ENCODE measurements at places on chromosomes 6 and 20. TPM values are rescaled to one million over a fixed set of nuclear protein-coding genes. Genes with fewer than 3 reads are reported as not detected.

The PLCB4 gene
- 12.0 TPM for total RNA-seq

- DNase-seq: no peak
- no peaks in the 10 kb centered on the region for H3K27me3 ChIP-seq
- H3K27ac ChIP-seq: peak within 1 kb of the TSS; percentile 93
- peak within 1 kb of the TSS; percentile 92 for H3K4me3 ChIP-seq
Observed at GRCh38 chr20:63626424-63627128, at the start of gene GMEB2. Gene GMEB2 (minus strand): TSS chr20:63627101. CDS start chr20:63619397, 7,704 bp downstream.

The PLAGL1 gene
- total RNA-seq: 23.1 TPM

GRCh38 chr20:35768731-35769664 is 2.8 kb upstream of the PHF20 start:
- peaks cover 60% of the 10 kb centered on the region for H3K4me1 ChIP-seq
- peak overlapping the region; percentile 97 for H3K27ac ChIP-seq
- H3K4me3 ChIP-seq: no peak overlapping the region
- peak; percentile 99 for DNase-seq

DNA sequence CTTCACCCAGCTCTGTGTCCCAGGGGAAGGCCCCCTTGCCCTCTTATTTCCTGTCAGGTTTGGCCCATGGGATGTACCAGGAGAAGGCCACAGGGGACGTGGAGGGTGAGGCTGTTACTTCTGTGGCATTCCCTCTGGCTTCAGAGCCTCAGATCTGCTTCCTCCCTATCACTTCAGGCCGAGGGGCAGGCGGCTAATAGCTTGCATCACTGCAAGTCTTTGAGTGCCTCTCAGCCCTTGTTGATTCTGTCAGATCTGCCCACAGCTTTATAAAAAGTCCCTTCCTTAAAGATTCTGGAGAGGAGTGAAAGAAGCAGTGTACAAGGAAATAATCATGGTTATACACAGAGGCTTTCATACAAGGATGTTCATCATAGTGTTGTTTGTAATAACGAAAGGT is 86.9 kb downstream of the LRFN2 start:
- H3K36me3 ChIP-seq: no peaks in the 10 kb centered on the region
- H3K4me3 ChIP-seq: no peak overlapping the region
- H3K27me3 ChIP-seq: no peaks in the 10 kb centered on the region
- no peak overlapping the region for H3K27ac ChIP-seq

GRCh38 chr6:108766886-108767285 is 81.3 kb upstream of the ARMC2 start:
- no peak for DNase-seq
- no peaks in the 10 kb centered on the region for H3K36me3 ChIP-seq
- no peaks in the 10 kb centered on the region for H3K4me1 ChIP-seq
- H3K27ac ChIP-seq: no peak overlapping the region
- H3K4me3 ChIP-seq: no peak overlapping the region

The HLA-DPA1 gene
- 82.3 TPM for total RNA-seq

The OCSTAMP gene
- total RNA-seq: not detected

GRCh38 chr6:6331946-6332601 is 11.6 kb upstream of the F13A1 start:
- no peak overlapping the region for H3K27ac ChIP-seq
- no peak for DNase-seq
- no peak overlapping the region for H3K4me3 ChIP-seq
- no peaks in the 10 kb centered on the region for H3K27me3 ChIP-seq

- no peak overlapping the region for H3K27ac ChIP-seq
- H3K4me3 ChIP-seq: no peak overlapping the region
- H3K27me3 ChIP-seq: no peaks in the 10 kb centered on the region
- no peaks in the 10 kb centered on the region for H3K36me3 ChIP-seq
Observed at GRCh38 chr6:119280668-119281067, 68.9 kb downstream of the MAN1A1 start.

DNA sequence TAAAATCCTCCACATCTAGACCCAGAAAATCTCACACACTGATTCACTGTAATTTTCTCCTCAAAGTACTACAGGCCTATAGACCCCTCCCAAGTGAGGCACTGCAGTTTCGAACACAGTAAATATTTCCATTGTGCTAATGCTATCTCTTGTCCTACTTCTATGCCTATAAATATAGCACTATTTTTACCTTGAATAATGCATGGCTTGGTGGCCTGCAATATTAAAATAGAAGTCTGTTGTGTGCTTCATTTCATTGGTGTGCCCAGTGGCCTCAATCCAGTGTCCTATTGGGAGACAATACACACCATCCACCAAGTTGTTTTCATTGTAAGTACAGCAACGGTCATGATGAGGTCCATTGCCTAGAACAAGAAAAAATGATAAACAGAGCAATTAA is 49.4 kb downstream of the EPM2A start:
- no peaks in the 10 kb centered on the region for H3K27me3 ChIP-seq
- no peak overlapping the region for H3K27ac ChIP-seq
- H3K4me1 ChIP-seq: no peaks in the 10 kb centered on the region
- DNase-seq: no peak
- no peak overlapping the region for H3K4me3 ChIP-seq
- no peaks in the 10 kb centered on the region for H3K36me3 ChIP-seq

- no peak overlapping the region for H3K27ac ChIP-seq
- H3K36me3 ChIP-seq: no peaks in the 10 kb centered on the region
- no peak for DNase-seq
- H3K4me3 ChIP-seq: no peak overlapping the region
- H3K27me3 ChIP-seq: no peaks in the 10 kb centered on the region
- no peaks in the 10 kb centered on the region for H3K4me1 ChIP-seq
Observed at GRCh38 chr6:113875470-113875869, 18.3 kb downstream of the MARCKS start.

The FOXQ1 gene
- total RNA-seq: 6.4 TPM

- H3K4me3 ChIP-seq: no peak overlapping the region
- no peak overlapping the region for H3K27ac ChIP-seq
- peaks cover 21% of the 10 kb centered on the region for H3K4me1 ChIP-seq
- no peak for DNase-seq
- no peaks in the 10 kb centered on the region for H3K27me3 ChIP-seq
- H3K36me3 ChIP-seq: no peaks in the 10 kb centered on the region
Observed at GRCh38 chr6:90168693-90169131, 127.9 kb downstream of the BACH2 start.

GRCh38 chr6:112216662-112217551 is 37.5 kb downstream of the LAMA4 start:
- no peaks in the 10 kb centered on the region for H3K27me3 ChIP-seq
- no peak for DNase-seq
- no peak overlapping the region for H3K27ac ChIP-seq
- H3K4me1 ChIP-seq: peaks cover 56% of the 10 kb centered on the region

DNA sequence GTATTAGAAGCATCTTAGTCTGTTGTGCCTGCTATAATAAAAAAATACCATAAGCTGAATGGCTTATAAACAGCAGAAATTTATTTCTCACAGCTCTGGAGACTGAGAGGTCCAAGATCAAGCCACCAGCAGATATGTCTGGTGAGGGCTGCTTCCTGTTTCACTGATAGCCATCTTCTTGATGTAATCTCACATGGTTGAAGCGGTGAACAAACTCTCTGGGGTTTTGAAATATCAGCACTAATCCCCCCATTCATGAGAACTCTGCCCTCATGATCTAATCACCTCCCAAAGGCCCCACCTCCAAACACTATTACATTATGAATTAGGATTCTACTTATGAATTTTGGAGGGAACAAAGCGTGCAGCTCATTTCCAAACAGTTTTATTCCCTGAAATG is 11.6 kb upstream of the CLVS2 start:
- H3K27ac ChIP-seq: no peak overlapping the region
- H3K27me3 ChIP-seq: no peaks in the 10 kb centered on the region
- DNase-seq: no peak
- H3K4me1 ChIP-seq: no peaks in the 10 kb centered on the region
- H3K36me3 ChIP-seq: no peaks in the 10 kb centered on the region

- H3K36me3 ChIP-seq: no peaks in the 10 kb centered on the region
- H3K27me3 ChIP-seq: no peaks in the 10 kb centered on the region
- no peak overlapping the region for H3K4me3 ChIP-seq
- H3K4me1 ChIP-seq: no peaks in the 10 kb centered on the region
- no peak overlapping the region for H3K27ac ChIP-seq
Observed at GRCh38 chr20:11652128-11652527, 265.6 kb upstream of the BTBD3 start.

DNA sequence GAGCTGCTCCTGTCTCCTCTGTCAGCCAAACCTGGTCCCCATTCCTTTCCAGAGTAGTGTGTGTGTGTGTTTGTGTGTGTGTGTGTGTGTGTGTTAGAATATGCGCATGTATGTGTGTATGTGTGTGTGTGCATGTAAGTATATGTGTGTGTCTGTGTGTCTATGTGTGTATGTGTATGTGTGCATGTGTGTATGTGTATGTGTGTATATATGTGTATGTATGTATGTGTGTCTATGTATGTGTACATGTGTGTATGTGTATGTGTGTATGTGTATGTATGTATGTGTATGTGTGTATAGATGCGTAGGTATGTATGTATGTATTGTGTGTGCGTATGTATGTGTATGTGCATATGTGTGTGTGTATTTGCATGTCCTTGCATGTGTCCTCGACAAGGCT is 79.5 kb downstream of the AGPAT4 start:
- H3K27me3 ChIP-seq: no peaks in the 10 kb centered on the region
- H3K36me3 ChIP-seq: no peaks in the 10 kb centered on the region
- no peak overlapping the region for H3K4me3 ChIP-seq
- DNase-seq: no peak

The RIPOR3 gene
- 38.1 TPM for total RNA-seq

The GMPR gene
- 2.0 TPM for total RNA-seq

The SDC4 gene
- 62.6 TPM for total RNA-seq

The AIF1 gene
- total RNA-seq: 25.0 TPM

DNA sequence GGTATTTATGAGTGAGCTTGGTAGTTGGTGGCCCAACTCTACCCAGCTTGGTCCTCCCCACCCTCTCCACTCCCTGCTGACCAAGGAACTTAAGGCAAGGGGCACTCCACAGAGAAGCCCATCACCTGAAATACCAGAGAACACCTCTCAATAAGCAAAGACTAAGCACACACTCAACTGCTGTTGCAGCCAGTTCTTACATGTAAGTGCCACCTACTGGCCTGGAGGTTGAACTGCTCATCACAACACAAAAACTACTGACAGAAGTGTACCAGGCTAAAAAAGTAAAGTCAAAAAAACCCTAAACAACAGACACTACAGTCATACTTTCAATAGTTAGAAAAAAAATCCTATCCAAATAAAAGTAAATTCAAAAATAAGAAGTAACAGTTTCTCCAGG is 146.2 kb downstream of the FAM83B start:
- no peaks in the 10 kb centered on the region for H3K27me3 ChIP-seq
- no peak overlapping the region for H3K4me3 ChIP-seq
- H3K36me3 ChIP-seq: no peaks in the 10 kb centered on the region

- no peak overlapping the region for H3K4me3 ChIP-seq
- DNase-seq: no peak
- no peaks in the 10 kb centered on the region for H3K27me3 ChIP-seq
- H3K4me1 ChIP-seq: no peaks in the 10 kb centered on the region
Observed at GRCh38 chr6:137095651-137096238, 51.0 kb upstream of the IL20RA start.

The EYS gene
- total RNA-seq: not detected

GRCh38 chr6:112384511-112384910 is 37.4 kb downstream of the RFPL4B start:
- no peak for DNase-seq
- no peaks in the 10 kb centered on the region for H3K27me3 ChIP-seq
- no peak overlapping the region for H3K4me3 ChIP-seq
- H3K36me3 ChIP-seq: no peaks in the 10 kb centered on the region

- DNase-seq: no peak
- H3K4me3 ChIP-seq: no peak overlapping the region
- H3K27me3 ChIP-seq: no peaks in the 10 kb centered on the region
- no peak overlapping the region for H3K27ac ChIP-seq
- H3K4me1 ChIP-seq: no peaks in the 10 kb centered on the region
Observed at GRCh38 chr6:83169511-83169910, 23.6 kb downstream of the PGM3 start.

The CST9L gene
- not detected for total RNA-seq

- no peaks in the 10 kb centered on the region for H3K27me3 ChIP-seq
- no peaks in the 10 kb centered on the region for H3K4me1 ChIP-seq
- no peak overlapping the region for H3K27ac ChIP-seq
- DNase-seq: no peak
- H3K4me3 ChIP-seq: no peak overlapping the region
Observed at GRCh38 chr6:165249808-165250207, 59.6 kb downstream of the C6orf118 start.

GRCh38 chr20:4673371-4674001 is 48.2 kb upstream of the PRND start:
- no peaks in the 10 kb centered on the region for H3K4me1 ChIP-seq
- no peak for DNase-seq
- H3K36me3 ChIP-seq: no peaks in the 10 kb centered on the region

DNA sequence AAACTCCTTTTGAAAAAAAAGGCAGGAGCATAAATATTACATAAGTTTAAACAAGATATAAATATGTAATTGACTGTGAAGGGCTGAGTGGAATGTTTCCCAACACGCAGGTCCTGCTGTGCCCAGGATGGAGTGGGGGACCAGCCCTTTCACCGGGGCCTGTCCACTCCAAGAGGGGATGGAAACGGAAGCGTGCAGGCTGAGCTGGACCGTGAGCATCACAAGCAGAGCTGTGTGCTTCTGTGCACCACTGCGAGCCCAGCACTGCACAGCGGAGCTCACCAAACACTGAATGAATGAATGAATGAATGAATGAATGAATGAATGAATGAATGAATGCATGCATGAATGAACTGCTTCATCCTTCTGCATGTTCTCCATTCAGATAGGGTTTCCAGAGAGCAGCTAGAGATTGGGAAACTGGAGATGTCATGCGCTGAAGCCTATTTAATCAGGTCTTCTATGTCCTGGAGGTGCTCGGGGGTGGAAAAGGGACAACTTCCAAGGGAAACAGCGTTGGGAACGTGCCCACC is 157.7 kb downstream of the ANKRD60 start:
- H3K36me3 ChIP-seq: no peaks in the 10 kb centered on the region
- H3K4me3 ChIP-seq: no peak overlapping the region
